MG63 (cell line): ENCODE measurements at places on chromosomes 1 and 21. TPM values are rescaled to one million over a fixed set of nuclear protein-coding genes. Genes with fewer than 3 reads are reported as not detected.
A peak's percentile ranks its signal among the peaks of the same experiment; 100 is the strongest.

The MYOM3 gene
- 0.13 TPM in 1 of 2 replicates, not detected in the other for total RNA-seq

DNA sequence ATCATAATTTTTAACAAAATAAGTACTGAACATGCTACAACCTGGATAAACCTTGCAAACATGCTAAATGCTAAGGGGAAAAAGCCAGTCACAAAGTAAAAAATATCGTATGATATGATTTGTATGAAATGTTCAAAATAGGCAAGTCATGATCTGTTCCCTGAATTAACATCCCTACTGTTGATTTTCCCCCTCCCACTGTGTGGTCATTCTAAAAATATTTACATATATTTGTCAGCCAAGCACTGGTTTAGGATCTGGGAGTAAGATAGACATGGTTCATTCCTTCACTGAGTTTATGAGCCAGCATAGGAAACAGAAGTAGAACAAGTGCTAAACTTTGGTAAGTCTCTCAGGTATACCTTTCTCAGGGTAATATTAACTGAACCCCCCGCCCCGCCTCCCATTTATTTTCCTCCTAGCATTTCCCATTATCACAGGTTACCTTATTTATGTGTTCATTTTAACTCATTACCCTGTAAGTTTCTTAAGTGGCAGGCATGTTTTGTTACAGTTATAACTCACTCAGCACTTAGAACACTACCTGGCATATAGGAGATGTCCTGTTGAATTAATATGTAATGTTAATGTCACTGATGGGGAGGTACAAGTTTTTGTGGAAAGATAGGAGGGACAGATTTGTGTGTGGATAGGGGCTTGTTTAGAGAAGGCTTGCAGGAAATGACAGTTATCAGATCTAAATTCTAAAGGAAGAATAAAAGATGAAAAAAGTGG, 12.3 kb downstream of the UQCRH start:
- DNase-seq = no peak

DNA sequence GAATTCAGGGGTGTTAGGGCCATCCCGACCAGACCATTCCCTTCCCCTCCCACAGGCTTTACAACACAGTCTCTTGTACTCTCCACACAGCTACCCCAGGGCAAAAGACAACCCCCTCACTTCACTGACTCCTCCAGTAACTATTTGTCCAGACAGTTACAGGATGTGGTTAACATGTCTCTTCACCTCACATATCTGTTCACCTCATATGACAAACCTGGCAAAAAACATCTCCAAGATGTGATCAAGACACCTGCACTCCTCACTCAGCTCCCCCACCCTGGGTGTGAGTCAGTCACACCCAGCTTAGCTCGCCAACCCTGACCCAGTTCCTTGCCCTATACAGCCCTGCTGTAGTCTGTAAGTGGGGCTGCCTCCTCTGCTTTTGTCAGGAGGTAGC, 490.5 kb upstream of the CHRM3 start:
- DNase-seq = no peak

- peak; percentile 26 for DNase-seq
Measured at GRCh38 chr21:36976882-36977651, 10.6 kb upstream of the HLCS start.

The MCOLN2 gene
- total RNA-seq = 2.8 and 5.6 TPM in 2 replicates

DNA sequence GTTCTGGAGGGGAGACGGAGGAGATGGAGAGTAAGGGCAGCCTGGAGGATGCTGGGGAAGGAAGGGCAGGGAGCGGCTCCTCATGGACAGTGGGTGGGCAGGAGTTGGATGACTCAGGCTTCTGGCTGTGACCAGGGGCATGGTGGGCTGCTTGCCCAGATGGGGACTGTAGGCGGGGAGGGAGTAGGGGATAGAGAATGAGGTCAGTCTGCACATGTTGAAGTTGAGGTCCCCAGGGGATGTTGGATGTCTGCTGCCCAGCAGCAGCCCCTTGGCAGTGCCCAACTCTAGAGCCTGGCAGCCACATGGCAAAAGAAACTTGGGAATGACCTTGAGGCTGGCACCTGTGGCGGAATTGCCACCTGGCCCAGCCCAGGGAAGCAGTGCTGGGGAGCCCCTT, 6.4 kb downstream of the SELENON start:
- DNase-seq = peak; percentile 83

GRCh38 chr1:195876792-195877191, 731.4 kb downstream of the KCNT2 start:
- DNase-seq = no peak

The TENT5C gene
- 6.2 and 6.4 TPM in 2 replicates for total RNA-seq

The FCN3 gene
- not detected in 2 replicates for total RNA-seq

The S100A12 gene
- total RNA-seq = not detected in 2 replicates

The CENPL gene
- 35.3 and 148 TPM in 2 replicates for total RNA-seq

DNA sequence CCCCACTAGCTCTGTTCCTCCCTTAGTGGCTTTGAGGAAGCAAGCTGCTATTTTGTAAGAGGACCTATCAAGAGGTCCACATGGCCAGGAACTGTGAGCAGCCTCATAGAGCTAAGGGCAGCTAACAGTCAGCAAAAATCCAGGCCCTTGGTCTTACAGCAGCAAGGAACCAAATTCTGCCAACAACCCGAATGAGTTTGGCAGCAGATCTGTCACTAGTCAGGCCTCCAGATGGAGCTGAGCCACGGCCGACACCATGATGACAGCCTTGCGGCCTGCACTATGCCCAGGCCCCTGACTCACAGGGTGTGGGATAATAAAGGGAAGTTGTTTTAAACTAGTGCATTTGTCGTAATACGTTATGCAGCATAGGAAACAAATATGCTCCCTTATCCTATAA, 28.0 kb upstream of the H3-3A start:
- peak; percentile 99 for DNase-seq

The CCDC185 gene
- 0.47 TPM in 1 of 2 replicates, not detected in the other for total RNA-seq

- no peak for DNase-seq
Measured at GRCh38 chr1:183106746-183107145, 79.3 kb upstream of the LAMC2 start.

DNA sequence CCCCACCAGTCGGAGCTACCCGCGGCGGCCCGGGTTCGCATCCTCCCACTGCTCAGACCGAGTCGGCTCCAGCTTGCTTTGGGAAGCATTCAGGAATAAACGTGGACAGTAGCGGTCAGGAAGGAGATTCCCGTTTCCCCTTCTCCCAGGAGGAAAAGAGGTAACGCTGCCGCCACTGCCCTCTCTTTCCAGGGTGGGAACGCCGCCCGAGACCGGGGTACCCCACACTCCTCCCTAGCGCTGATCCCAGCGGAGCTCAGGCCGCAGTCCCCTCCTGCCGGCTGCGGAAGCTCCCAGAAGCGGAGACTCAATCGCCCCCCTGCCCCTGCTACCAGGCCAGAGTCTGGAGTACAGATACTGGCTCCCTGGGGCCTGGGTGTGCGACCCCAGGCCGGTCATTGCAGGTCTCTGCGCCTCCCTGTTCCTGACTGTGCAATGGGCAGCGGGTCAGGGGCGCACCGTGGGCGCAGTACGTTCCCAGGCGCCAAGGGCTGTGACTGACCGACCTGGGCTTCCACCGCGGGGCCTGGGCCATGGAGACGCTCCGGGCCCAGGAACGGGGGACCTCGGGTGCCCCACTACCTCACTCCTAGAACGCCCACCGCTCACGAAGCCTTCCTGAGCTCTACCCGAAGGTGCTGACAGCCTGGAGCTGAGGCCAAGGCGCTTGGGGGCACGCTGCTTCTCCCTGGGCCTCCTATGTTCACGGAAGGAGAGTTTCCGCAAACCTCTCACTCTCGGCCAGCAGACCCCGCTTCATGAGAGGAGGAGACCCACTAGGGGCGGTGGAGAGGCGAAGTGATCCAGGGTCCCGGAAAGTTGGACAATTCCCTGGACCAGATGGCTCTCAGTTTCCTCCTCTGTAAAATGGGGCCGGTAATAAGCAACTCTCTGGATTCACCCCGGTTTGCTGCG, 7.8 kb downstream of the DMRTA2 start:
- DNase-seq = no peak

The SMCP gene
- total RNA-seq = not detected in 2 replicates

The S100A1 gene
- total RNA-seq = 0.99 TPM in 1 of 2 replicates, not detected in the other

DNA sequence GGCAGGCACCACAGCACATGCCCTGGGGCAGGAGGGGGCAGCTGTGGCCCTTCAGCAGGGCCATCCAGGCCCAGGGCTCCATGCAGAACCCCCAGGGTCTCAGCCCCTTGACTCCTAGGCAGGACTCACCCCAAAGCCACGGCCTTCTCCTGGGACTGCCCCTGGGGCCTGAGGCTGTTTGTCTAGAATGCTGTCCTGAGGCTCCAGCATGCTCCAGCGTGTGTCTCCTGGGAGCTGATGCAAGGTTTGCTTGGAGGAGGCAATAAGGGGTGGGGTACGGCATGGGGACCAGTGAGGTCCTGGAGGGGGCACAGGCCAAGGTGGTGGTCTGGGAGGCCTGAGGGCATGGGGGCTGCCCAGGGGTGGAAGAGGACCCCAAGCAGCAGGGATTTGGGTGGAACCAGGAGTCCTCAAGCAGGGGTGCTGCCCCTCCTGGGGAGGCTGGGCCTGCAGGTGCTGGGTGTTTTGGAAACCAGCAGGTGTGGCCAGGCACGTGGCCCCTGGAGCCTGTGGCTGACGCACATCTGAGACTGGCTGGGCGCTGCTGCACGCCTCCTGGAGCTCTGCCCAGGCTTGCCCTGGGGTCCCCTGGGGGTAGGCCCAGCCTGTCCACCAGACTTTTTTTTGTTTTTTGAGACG, 7.8 kb upstream of the CALML6 start:
- DNase-seq = no peak

The ATPAF1 gene
- total RNA-seq = 85.4 and 87.0 TPM in 2 replicates

GRCh38 chr1:224864006-224864405, 65.5 kb upstream of the DNAH14 start:
- DNase-seq = no peak

The RNU1-2 gene
- total RNA-seq = not detected in 2 replicates

DNA sequence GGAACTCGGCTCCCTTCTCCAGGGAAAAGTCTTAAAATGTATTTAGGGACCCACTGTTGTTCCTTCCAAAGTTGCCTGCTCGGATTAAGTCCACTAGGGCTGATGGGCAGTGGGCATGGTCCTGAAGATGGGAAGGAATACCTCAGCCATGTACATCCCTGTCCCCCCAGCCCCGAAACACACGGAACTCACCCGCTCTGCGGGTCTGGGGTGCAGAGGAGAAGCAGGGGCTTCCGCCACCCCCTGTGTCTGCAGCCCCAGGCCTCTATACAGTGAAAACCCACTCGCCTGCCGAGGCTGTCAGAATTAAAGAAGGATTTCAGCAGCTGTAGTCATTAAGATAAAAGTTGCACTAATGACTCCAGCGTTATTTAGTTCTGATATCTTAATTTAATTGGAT, 212.6 kb upstream of the VAMP3 start:
- DNase-seq = no peak

DNA sequence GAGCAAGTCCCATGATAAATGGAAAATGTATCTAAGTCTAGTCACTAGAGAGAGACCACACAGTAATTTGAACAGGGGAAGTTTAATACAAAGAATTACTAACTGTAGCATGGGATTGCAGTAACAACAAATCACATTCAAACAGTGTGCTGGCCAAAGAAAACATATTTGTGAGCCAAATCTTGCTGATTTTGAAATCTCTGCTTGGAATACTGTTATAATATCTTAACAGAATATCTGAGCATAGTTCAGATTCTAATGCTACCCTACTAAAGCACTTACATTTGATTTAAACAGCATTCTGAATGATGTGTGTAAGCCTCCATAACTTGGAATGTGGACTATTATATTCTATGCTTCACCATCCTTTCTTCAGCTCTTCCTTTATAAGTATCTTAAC, 270.0 kb upstream of the BRINP3 start:
- DNase-seq = peak; percentile 3

The PANK4 gene
- 16.6 and 17.3 TPM in 2 replicates for total RNA-seq

The B4GALT3 gene
- 20.5 and 25.7 TPM in 2 replicates for total RNA-seq

GRCh38 chr1:163410073-163410999, 88.6 kb downstream of the NUF2 start:
- peak; percentile 19 for DNase-seq

DNA sequence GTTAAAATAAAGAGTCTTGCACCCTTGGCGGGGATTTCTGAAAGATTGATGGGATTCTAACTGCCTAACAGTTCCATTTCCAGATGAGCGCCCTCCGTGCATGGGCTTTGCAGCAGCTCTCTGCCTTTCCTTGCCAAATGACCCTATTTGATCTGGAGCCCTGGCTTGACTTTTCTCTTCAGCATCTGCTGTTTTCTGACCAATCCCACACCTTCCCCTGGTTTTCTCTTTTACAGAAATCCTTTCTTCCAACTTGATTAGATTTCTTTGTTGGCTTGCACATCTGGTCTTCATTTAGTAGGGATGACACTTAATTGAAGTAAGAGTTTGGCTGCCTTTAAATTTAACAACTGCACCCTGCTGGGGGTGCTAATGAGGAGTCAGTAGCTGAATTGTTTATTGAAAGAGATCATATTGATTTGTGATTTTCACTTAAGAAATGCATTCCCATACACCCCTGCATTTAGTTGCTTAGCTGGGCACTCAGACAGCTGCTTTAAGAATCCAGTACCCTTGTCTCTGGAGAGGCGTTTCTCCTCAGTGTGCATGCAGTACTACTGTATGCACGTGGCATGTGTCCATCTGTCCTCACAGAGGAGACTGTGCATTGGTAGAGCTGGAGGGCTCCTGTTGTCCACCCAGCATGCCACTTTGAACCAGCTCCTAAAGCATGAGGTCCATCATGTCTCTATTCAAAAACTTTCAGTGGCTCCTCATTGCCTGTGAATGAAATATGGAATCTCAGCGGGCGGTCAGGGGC, 99.7 kb downstream of the NOS1AP start:
- DNase-seq = no peak

The B3GALT2 gene
- total RNA-seq = not detected in 2 replicates

GRCh38 chr1:31733389-31734219, 29.8 kb upstream of the COL16A1 start:
- DNase-seq = no peak

DNA sequence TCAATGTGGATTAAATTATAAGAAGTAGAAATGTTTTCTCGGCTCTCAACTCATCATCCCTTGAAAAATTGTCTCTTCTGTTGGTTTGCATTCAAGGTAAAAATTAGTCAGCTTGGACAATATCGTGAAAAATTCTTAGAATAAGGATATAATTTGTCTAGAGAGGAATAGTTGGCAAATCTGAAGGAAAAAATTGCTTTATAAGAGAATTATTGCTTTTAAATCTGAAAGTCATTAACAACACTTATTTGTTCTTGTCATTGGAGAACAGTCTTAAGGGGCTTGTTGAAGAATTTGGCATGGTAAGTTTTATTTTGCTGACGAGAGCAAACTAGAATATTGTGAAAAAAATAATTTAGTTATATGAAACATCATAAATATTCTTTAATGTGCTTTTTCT, 26.4 kb downstream of the ANGPTL1 start:
- DNase-seq = no peak

The GUCA2B gene
- not detected in 2 replicates for total RNA-seq
